Suppressor macrophage treated with lipopolysaccharide for 4 hours (primary cell): ENCODE measurements at places on chromosomes 5 and 9.

GRCh38 chr9:17744786-17745185, 165.9 kb downstream of the SH3GL2 start:
- no peak for DNase-seq

- peak; percentile 47 for DNase-seq
Observed at GRCh38 chr5:154860765-154861164, 2.3 kb downstream of the CNOT8 start.

DNA sequence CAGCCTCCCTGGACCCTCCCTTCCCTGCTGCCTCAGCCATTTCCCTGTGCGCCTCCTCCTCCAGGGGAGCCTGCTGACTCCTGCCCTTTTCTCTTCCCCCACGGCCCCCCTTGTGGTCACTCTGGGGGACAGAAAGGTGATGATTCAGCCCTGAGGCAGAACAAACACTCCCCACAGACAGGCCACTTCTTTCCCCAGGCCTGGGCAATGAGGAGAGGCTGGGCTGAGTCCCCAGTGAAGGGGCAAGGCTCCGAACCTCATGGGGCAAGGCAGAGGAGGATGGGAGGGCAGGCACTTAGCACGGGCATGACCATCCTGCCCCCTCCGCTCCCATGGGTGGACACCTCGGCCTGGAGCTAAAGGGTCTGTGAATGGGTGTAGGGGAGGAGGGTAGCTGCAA, 21.0 kb downstream of the CSF1R start:
- peak; percentile 56 for DNase-seq

GRCh38 chr5:6448622-6449464, at the start of gene UBE2QL1:
TSS of gene UBE2QL1 (plus strand) at chr5:6448859. CDS start at chr5:6448894, 35 bp downstream.
- no peak for DNase-seq

GRCh38 chr5:42842921-42843641, 31.4 kb upstream of the SELENOP start:
- no peak for DNase-seq

DNA sequence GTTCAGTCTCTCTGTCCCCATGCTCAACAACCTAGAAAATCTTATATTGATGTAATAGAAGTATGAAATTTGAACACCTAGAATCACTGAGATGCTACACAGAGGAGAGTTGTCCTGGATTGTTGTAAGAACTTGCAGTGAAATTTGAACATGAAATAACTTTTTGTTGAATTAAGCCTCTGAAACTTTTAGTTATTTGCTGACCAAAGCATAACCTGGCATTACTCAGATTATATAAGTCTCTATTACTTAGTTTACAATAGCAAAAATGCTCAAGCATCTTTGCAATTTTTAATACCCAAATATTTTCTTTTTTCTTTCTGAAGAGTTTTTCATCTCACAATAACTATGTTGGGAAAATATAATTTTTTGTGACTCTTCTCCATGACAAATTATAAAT, 630.7 kb upstream of the ACO1 start:
- no peak for DNase-seq

DNA sequence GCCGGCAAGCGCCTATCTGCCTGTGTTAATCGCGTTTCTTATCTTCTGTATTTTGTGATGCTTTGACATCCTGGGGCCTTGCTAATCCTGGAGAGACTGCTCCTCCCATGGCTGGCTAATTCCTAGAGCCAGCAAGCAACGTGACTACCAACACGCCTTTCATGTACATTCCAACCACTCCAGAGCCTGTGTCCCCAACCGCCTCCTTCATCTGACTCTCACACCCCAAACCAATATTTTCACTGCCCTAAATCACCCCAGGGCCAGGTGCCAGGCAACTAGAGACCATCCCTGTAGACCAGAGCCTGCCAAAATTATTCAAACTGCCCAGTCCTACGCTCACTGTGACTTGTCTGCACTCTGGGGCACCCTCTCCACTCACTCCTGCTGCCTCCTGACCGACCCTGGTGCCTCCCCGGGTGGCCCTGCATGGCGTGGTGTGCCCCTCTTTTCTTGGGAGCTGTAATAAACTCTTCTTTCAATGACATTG, 50.5 kb upstream of the COL5A1 start:
- no peak for DNase-seq

GRCh38 chr5:40221796-40222195, 457.9 kb upstream of the PTGER4 start:
- peak; percentile 15 for DNase-seq

- DNase-seq: no peak
Observed at GRCh38 chr9:123112015-123112975, 78.8 kb downstream of the GPR21 start.

DNA sequence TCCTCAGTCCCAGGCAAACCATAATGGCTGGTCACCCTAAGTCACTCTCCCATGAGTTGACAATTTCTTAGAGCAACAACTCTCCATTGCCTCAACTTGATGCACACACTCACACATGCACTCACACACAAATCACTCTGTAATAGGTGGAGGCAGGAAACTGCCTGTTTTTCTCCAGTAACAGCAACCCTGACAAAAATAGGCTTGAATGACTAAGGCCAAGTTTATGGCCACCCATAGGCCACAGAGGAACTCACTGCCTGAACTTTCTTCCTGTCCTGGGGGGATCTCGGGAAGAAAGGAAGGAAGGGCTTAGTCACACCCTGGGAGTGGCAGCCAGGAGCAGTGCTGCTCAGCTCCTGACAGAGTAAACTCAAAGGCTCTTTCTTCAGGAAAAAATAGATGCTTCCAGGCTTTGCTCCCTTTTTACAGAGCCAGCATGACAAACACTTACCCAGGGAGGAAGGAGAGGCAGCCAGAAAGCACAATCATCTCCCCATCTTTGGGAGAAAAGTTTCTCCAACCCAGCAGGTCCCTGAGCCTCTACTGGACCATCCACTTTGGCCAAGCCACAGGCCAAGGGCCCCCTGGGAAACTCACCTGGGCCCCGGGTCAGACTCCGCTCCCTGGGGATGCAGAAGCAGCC, 368 bp downstream of the SH3TC2 start:
- peak; percentile 46 for DNase-seq

- no peak for DNase-seq
Observed at GRCh38 chr5:122392224-122392623, 80.2 kb downstream of the SNCAIP start.

DNA sequence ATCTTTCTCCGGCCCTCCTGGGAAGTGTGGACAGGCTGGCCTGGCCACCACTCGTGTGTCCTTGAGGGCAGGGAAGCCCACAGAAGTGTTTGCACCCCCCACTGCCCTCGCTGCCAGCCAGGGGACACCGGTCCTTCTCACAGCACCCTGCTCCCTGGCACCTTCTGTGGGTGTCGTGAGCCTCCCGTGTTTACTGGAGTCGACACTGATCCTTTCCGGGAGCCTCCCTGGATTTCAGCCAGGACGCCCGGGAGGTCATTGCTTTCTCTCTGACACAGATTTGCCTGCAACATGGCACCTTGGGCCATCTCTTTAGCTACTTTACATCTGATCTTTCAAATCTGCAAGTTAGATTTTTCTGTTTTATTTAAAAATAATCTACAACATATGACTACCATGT, 120.4 kb upstream of the CACNA1B start:
- no peak for DNase-seq
